ENCODE measurements at places on chromosomes 3 and 15. TPM values are rescaled to one million over a fixed set of nuclear protein-coding genes. Genes with fewer than 3 reads are reported as not detected.

The RBM5 gene
- polyA plus RNA-seq: 401 TPM

The TP63 gene
- 1.6 TPM for polyA plus RNA-seq

The GPR87 gene
- not detected for polyA plus RNA-seq

The C3orf49 gene
- 1.00 TPM for polyA plus RNA-seq

The GOLGA6D gene
- 0.57 TPM for polyA plus RNA-seq

The MORC1 gene
- 0.57 TPM for polyA plus RNA-seq

The ACTC1 gene
- polyA plus RNA-seq: 1.0 TPM

The ACKR4 gene
- 1.6 TPM for polyA plus RNA-seq

The CLEC3B gene
- polyA plus RNA-seq: 11.9 TPM

The EPHA3 gene
- 5.1 TPM for polyA plus RNA-seq

The SLC38A3 gene
- 9.4 TPM for polyA plus RNA-seq

The MYZAP gene
- polyA plus RNA-seq: 5.3 TPM

The ACY1 gene
- polyA plus RNA-seq: 109 TPM

The UBL7 gene
- polyA plus RNA-seq: 64.0 TPM

The FBXO40 gene
- 0.02 TPM for polyA plus RNA-seq

The ISLR2 gene
- polyA plus RNA-seq: 0.93 TPM

- DNase-seq: no peak
These were observed 7.9 kb downstream of the RPSA start for GRCh38 chr3:39414421-39414907.

GRCh38 chr3:57605683-57606082, 8.5 kb upstream of the ARF4 start:
- no peak for DNase-seq

- peak; percentile 48 for DNase-seq
These were observed 325.0 kb downstream of the CGGBP1 start for GRCh38 chr3:87733671-87734367.

- no peak for DNase-seq
These were observed 309.8 kb upstream of the LRRC3B start for GRCh38 chr3:26312816-26313215.

- DNase-seq: no peak
These were observed 2.7 kb downstream of the P3H2 start for GRCh38 chr3:190117981-190118380.

- DNase-seq: no peak
These were observed 200.6 kb upstream of the ATP11B start for GRCh38 chr3:182592747-182593146.

GRCh38 chr15:57358571-57358970, 17.7 kb upstream of the CGNL1 start:
- DNase-seq: no peak

DNA sequence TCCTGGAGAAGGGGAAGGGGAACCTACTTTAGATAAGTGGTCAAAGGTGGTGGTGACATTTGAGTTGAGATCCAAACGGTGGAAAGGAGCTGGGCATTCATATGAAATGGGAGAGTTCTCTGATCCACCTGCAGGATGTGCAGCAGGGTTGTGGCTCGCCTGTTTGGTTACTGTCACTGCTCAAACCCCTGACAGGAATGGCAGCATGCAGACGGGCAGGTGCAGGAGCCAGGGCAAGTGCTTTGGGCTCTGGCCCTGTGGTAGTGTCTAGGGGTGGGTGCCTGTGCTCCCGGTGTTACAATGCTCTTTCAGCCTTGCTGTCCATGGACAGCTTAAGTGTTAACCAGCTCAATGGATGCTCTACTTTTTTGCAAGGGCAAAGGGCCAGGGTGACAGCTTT, 18.5 kb downstream of the PAQR9 start:
- no peak for DNase-seq

GRCh38 chr15:26037369-26037768, 174.2 kb upstream of the ATP10A start:
- DNase-seq: no peak

DNA sequence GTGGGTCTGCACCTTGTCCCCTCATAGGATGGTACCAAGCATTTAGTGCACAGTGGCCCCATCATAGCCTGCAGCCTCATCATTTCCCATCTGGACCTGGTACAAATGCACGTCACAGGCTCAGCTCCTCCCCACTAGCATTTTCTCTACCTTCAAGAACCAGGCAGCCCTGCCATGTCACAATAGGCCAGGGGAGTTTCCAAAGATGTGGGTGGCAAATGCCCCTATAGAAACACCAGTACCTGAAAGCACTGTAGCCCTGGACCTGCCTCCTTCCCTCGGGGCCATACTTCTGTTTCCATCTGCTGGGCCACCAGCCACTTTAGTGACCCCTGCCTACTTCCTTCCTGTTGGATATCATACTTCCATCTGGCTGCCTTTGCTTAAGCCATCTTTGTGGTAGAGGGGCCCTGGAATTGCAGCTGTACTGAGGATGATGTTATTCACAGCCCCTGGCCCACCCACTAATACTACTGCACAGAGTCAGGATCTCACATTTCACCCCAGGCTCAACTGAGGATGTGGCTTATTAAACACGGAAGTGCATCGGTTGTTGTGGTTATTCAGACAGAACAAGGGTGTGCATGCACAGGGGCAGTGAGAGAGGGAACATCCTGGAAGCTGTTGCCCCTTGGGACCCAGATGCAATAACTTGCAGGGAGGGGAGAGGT, 3.8 kb downstream of the TCTA start:
- DNase-seq: no peak

- peak; percentile 22 for DNase-seq
These were observed 37.3 kb downstream of the EHHADH start for GRCh38 chr3:185216607-185216958.

GRCh38 chr15:56058986-56059385, 65.6 kb upstream of the NEDD4 start:
- DNase-seq: no peak

GRCh38 chr3:162052636-162053035, 556.0 kb downstream of the OTOL1 start:
- DNase-seq: no peak

- no peak for DNase-seq
These were observed 3.7 kb downstream of the ACVR2B start for GRCh38 chr3:38457111-38458003.

- no peak for DNase-seq
These were observed 29.9 kb upstream of the NPAP1 start for GRCh38 chr15:24645627-24646026.

DNA sequence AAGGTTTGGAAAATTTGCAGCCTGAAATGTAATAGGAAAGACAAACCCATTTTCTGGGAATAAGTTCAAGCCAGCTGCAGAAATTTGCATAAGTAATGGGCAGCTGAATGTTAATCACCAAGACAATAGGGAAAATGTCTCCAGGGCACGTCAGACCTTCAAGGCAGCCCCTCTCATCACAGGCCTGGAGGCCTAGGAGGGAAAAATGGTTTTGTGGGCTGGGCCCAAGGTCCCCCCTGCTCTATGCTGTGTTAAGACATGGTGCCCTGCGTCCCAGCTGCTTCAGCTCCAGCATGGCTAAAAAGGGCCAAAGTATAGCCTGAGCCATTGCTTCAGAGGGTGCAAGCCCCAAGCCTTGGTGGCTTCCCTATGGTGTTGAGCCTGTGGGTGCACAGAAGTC, 164.7 kb upstream of the TSPAN3 start:
- DNase-seq: no peak

- DNase-seq: peak; percentile 59
These were observed 1.1 kb downstream of the CELSR3 start for GRCh38 chr3:48661501-48662144.

GRCh38 chr3:151318313-151318712, 1.7 kb upstream of the GPR87 start:
- no peak for DNase-seq

DNA sequence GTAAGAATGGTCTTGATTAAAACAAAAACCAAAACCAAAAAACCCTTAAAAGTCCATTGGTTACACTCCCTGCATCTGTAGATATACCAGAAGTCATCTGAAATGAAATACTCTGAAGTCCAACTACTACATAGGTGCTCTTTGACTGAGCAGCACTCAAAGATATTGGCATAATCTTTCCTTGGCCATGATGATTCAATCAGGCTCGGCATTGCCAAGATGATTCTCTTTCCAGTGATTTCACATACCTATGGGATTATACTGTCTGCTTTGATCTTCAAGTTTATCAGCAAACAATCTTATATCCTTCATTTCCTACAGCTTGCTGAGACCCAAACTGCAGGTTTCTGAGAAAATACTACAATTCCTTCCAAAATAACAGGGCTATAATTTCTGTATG, 35.9 kb upstream of the DIPK2A start:
- DNase-seq: no peak

DNA sequence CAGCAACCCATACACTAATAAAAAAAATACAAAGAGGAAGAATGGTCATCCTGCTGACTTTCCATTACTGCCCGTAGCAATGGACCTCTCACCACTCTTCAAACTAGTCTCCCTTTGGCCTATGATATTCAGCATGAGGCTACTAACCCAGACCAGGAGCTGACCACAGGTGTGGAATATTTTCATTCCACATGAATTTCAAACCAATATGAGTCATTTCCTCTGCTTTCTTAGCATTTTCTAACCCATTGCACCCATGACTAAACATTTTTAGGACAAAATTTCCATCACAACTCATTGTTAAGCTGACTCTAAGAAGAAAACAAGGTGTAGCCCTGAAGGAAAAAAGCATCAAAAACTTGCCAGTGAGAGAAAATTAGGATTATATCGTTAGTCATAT, 34.0 kb upstream of the ZPLD1 start:
- DNase-seq: no peak

GRCh38 chr15:75694241-75695182, 18.1 kb downstream of the CSPG4 start:
- DNase-seq: no peak

DNA sequence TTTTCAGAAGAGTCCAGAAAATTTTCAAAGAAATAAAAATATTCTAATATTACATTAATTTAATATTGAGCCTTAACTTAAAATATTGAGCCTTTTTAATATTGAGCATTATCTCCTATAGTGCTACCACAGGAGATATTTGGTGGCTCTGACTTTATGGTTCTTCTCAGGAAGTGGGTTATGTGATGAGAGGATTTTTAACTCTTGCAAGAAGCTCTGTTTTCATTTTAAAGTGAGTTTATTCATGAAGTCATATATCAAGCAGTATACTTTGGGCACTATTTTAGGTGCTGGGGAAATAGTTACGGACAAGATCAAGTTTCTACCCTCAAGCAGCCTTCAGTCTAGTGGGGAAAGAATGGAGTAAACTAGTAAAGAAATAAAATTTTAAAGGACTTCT, 13.4 kb upstream of the MBNL1 start:
- DNase-seq: no peak

- DNase-seq: peak; percentile 90
These were observed 78.3 kb upstream of the CDIN1 start for GRCh38 chr15:36501063-36501678.

GRCh38 chr15:41610048-41610447, 50.2 kb upstream of the MGA start:
- no peak for DNase-seq

GRCh38 chr15:78873793-78874765, 1.4 kb downstream of the MORF4L1 start:
- peak; percentile 42 for DNase-seq

DNA sequence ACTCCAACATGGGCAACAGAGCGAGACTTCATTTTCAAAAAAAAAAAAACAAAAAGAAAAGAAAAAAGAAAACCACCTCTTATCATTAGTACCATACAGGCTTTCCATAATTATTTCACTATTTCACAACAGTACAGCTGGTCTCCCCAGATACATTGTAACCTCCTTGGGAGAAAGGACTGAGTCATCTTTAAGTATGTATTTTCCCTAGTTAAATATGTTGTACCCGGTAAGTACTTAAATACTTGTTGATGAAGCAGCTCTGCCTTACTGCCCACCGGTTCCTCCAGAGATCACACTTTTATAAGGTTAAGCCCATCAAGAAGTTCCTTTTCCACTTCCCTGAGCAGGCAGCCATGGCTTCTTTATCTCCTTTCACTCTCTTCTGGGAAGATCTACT, 789.5 kb upstream of the CFAP20DC start:
- DNase-seq: no peak
